ENCODE measurements at places on chromosomes 7 and 10.

DNA sequence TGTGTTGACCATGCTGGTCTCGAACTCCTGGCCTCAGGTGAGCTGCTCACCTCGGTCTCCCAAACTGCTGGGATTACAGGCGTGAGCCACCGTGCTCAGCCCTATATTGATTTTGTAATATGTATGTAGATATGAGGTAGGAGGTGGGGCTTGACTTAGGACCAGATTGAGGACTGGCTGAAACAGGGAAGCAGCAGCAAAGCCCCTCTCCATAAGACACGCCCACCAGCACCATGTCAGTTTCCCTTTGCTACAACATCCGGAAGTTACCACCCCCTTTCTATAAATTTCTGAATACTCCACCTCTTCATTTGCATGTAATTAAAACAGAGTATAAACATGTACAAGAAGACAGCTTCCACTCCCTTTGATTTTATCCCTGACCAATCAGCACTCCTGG, 47.9 kb upstream of the MYL10 start:
- no peak for DNase-seq

DNA sequence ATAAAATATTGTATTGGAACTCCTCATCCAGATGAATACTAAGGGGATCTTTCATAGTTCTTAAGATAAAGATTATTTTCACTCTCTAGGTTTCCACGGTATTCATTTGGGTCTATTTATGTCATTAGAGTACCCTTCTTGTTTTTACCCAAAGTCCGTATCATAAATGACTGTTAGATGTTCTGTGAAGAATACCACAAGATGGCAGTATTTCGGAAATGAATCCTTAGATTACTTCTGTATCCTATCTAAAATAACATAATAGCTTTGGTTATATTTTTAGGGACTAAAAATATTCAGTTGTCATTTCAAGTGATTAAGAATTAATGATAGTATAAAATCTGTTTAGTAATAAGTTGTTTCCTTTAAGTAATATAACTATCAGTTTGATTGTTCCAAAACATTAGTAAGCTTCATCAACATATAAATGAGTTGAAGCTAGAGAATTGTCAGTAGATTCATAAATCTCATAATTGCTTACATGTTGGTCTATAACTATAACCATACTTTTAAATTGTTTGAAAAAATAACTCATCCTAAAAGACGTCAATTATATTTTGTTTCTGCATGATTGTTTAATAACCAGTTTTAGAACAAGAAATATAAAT, 337.5 kb upstream of the KCND2 start:
- DNase-seq, result no peak

DNA sequence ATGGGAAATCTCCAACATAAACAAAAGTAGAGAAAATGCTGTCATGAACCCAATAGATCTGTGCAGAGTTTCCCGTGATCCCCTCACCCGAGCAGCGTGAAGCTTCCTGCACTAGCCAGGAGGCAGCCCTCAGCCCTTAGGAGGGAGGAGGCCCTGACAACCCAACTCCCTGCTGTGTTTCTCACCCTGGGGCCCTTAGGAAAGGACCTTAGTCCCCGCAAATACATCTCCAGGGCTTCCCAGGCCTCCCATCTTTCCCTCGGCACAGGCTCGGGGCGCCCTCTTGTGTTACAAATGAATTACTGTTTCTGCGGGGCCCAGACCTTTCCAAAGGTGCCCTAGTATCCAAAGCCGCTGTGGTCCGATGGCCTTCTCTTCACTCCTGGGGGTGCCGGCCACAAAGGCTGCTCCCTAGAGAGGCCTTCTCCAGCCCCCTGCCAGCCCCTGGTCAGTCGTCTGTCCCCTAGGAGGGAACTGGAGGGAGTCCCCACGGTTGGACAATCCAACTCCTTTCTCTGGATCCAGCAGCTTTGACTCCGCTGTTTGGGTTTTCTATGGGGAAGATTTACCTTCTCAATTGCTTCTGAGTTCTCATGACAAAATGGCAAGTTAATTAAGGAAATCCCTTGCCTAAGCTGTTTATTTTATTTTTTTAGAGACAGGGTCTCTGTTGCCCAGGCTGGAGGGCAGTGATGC, 49.9 kb upstream of the SH2B2 start:
- no peak for DNase-seq

DNA sequence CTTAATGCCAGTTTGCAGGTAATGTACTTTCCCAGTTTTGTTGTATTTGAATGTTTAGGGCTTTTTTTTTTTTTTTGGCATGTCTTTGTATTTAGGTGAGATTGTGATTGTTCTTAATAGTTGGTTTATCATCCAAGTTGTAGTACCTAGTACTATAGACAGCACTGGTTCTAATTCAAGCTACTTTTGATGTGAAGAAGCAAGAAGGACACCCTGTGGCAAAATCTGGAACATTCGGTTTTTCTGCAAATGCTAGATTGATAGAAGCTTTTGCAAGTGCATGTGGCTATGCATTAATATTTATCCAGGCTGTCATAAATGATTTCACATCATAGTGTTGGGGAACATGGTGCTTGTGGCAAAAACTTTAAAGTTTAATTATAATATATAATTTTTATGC, 248.9 kb downstream of the FOXP2 start:
- DNase-seq, result no peak

- no peak for DNase-seq
These were observed 194.3 kb downstream of the CYP26A1 start for GRCh38 chr10:93268021-93268420.

GRCh38 chr7:81839708-81840369, 70.0 kb upstream of the HGF start:
- no peak for DNase-seq

GRCh38 chr7:94325122-94325475, 69.6 kb upstream of the COL1A2 start:
- no peak for DNase-seq

GRCh38 chr7:107614425-107614824, 34.4 kb downstream of the BCAP29 start:
- no peak for DNase-seq

GRCh38 chr10:78913219-78914059, 155.3 kb upstream of the ZMIZ1 start:
- DNase-seq, result no peak

- no peak for DNase-seq
These were observed 2.1 kb downstream of the SPRN start for GRCh38 chr10:133422223-133422806.

GRCh38 chr10:95561177-95561863, at the start of gene SORBS1:
SORBS1 (minus strand) TSS chr10:95561371; CDS start chr10:95441135, 120,236 bp downstream.
- DNase-seq, result peak; percentile 64

- no peak for DNase-seq
These were observed 80.3 kb upstream of the FAM171A1 start for GRCh38 chr10:15451137-15452094.

- no peak for DNase-seq
These were observed 239.7 kb upstream of the PLXDC2 start for GRCh38 chr10:19576576-19576975.

DNA sequence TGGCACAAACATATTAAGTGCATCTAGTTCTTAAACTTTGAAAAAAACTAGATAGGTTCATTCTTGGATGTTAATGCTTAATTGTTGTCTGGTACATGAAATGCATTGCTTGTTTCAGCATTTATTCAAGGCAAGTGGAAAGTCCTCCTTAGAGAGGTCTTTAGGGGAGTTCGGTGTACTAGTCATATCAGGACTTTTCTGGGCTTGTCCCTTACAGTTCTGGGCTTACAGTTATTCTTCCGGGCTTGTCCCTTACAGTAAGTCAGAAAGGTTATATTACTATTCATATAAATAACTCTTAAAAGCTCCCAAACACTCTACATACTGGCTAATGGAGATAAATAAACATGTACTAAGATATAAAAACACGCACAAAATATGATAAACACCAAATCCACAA, 61.6 kb upstream of the MRLN start:
- no peak for DNase-seq

DNA sequence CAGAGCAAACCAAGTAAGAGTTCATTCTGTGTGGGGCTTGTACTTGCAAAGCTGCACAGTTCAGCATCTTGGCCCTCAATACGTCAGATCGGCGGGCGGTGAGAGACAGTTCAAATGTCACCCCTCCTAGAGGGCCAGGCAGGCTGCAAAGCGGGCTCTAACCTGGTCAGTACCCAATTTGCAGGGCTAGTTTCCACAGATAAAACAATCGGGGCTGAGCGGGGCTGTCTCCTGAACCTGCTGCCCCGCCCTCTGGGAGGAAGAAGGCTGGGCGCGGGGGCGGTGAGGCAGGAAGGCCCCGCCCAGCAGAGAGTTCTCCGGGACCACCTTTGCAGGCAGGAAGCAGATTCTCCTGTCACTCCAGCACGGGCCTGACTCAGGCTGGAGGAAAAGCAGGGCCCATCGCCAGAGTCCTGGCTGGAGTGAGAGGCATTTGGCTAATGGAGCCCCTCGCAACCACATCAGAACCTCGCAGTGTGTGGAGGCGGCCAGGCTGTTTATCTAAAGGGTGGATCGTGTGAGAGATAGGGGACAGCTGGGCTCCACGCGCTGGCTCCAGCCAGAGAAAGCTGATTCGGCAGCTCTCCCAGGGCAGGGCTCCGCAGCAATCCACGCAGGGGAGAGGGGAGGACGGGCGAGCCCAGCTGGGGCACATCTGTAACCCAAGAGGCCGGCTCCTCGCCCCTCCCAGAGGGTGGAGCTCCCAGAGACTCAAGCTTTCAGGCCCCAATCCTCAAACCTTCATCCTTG, 83.1 kb downstream of the SH3PXD2A start:
- DNase-seq, result peak; percentile 33

DNA sequence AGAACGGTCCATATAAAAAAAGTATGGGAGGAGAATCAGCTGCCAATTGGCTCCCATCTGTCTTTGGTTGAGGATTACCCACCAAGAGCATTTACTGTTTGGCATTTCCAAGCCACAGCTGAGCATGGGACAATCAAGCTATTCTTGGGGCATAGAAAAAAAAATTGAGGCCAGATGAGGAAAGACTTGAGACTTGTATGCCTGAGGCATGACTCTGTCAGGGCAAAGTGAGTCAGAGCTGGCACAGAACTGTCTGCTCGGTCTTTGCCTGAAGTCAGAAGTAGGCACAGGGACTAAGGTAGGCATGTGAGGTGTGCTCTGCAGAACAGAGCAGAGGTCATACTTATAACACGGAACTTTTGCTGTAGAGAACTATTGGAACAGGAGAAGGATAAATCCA, 126.5 kb upstream of the CHRM2 start:
- no peak for DNase-seq

GRCh38 chr7:66013938-66014337, 31.9 kb upstream of the GUSB start:
- DNase-seq, result no peak

- no peak for DNase-seq
These were observed 12.3 kb downstream of the BTAF1 start for GRCh38 chr10:91935886-91936285.

DNA sequence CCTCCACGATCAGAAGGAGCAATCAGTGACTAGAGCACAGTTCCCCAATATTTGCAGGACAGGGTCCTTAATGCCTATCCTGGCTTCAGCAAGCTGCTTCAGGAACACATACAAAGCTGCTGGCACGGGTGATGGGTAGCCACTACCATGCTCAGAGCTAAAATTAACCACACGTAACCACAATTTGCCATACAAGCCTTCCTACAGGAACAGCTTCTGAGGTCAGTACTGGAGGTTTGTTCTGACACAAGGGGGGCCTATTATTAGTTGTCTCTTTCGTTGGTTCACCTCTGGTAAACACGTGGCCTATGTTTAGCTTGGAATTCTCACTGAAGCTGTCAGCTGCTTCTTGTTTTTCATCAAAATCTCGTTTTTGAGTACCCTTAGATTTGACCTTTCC, 41.1 kb downstream of the ZNF248 start:
- DNase-seq, result no peak

- DNase-seq, result no peak
These were observed 134.9 kb downstream of the RAMP3 start for GRCh38 chr7:45292481-45292880.

DNA sequence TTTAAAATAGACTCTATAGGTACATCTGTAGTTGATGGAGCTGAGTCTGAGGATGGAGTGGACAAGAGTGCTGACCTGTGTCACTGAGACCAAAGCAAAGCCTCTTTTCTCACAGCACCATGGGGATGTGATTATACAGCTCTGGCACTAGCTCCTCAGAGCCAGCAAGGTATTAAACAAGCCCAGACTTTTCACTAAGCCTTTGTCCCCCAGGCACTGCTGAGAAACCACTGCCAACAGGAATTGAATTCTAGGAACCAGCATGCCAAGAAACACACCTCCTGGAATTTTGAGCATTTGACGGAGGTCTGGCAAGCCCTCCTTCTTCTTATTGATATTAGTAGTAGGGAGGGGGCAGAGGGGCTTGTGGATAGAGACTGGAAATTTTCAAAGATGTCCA, 147.0 kb downstream of the C1GALT1 start:
- DNase-seq, result no peak

GRCh38 chr7:141071855-141072547, 1.9 kb upstream of the TMEM178B start:
- DNase-seq, result no peak

DNA sequence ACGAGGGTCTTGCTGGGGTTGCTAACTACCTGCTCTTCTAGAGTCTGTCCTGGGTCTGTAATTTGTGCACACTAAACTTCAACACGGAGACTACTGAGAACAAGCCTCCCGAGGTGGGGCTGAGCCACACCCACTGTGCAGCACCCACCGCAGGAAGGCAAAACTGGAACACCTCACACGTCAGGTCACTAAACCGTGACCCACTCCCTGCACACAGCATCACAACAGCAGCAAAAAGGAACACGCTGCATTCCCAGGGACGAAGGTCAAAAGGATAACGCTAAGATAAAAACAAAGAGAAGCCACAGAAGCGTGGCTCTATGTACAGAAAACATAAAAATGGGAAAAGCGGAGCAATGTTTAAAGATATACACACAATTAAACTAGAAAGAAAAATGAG, 170.1 kb downstream of the MAD1L1 start:
- DNase-seq, result no peak

GRCh38 chr7:48182718-48183369, 11.6 kb downstream of the ABCA13 start:
- no peak for DNase-seq

GRCh38 chr7:16422103-16422435, 731 bp upstream of the CRPPA start:
- DNase-seq, result no peak

DNA sequence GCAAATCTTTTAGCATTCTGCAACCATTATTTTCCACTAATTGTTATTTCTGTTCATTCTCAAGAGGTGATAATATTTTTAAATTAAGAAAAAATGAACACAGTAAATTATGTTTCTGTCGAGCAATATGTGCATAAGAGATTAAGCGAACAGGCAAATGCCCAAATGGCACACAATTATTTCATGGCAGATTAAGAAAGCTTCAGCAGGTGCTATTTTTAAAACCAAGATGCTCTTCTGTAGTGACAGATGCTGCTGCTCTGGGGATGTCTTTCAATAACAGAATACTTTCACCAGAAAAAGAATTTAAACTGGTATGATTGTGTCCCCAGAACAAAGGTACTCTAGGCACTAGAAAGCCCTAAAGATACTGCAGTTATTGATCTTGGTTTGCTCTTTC, 412.7 kb upstream of the SORCS1 start:
- no peak for DNase-seq

DNA sequence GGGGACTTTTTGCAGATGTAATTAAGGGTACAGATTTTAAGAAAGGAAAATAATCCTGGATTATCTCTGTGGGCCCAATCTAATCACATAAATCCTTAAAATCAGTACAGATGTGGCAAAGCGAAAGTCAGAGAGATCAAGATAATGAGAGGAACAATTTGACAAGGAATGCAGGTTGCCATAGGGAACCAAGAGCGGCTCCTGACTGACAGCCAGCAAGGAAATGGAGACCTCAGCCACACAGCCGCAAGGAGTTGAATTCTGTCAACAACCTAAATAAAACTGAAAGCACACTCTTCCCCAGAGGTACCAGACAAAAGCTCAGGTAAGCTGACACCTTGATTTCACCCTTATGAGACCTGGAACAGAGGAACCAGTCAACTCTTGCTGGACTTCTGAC, 3.4 kb upstream of the PNPLA8 start:
- no peak for DNase-seq
